Activated CD4-positive, alpha-beta memory T cell treated with anti-CD3 and anti-CD28 coated beads, Interleukin-2, amount 10 ng/mL, durations not matched to agents 7 days and 5 days (primary cell): ENCODE measurements at places on chromosomes 6 and 20. TPM values are rescaled to one million over a fixed set of nuclear protein-coding genes. Genes with fewer than 3 reads are reported as not detected.

- DNase-seq, result no peak
These were observed 4.5 kb downstream of the IYD start for GRCh38 chr6:150373260-150373701.

DNA sequence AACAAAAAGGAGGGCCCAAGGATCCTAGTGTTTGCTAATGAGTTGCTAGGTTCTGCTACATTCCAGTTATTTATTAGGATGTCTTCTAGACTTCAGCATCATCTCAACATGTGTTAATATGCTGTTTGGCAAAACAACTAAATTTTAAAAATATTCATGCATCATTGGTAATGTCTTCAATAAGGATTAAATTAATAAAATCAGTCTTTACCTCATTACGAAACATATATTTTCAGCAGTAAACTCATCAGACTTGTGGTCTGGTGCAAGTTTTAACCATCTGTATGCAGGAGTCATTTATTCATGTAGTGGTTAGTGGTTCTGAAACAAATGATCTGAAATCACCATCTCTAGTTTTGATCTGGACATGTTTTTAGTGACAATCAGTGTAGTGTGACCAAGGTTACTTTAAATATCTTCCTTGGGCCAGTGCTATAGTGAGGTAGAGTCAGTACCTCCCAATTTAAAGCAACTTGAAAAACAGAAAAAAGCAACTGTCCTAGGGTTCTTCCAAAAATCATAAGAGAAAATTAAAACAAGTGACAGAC lies 85.0 kb upstream of the KCNK16 start:
- no peak for DNase-seq

- DNase-seq, result no peak
These were observed 67.1 kb upstream of the ADGRF1 start for GRCh38 chr6:47109281-47109680.

DNA sequence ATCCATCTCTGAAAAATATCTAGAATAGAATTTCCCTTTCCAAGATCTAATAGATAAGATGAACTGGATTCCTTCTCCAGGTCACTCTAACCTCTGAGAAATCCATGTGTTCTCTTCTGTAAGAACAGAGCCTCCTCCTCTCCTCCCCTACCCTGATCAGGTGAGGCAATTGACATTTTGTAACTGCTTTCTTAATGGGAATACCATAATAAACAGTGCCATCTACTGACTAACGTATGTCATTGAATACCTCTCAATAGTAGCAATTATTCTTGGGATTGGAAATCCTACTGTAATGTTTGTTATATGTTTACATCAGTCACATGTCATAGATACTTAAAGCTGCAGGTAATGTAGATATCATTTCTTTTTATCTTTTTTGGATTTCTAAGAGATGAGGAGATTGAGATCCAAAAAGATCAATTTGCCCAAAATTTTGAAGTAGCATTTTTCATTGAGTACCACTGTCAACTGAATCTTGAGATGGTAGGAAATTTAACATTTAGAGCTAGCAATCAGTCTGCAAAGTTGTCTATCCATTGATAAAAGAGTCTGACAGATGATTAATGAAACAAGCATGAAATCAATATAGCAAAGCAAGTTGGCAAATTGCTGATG lies 365.8 kb upstream of the HSF2 start:
- no peak for DNase-seq

- DNase-seq, result no peak
These were observed 37.9 kb downstream of the COL11A2 start for GRCh38 chr6:33154349-33154748.

- no peak for DNase-seq
These were observed 158.4 kb upstream of the MYLIP start for GRCh38 chr6:15970517-15970916.

Gene RIPPLY2
- not detected for total RNA-seq

Gene SLC35D3
- total RNA-seq, result not detected

Gene ZCCHC3
- total RNA-seq, result 23.5 TPM

Gene SCRT2
- total RNA-seq, result not detected
